ENCODE measurements at places on chromosomes 12 and 14. TPM values are rescaled to one million over a fixed set of nuclear protein-coding genes. Genes with fewer than 3 reads are reported as not detected.

GRCh38 chr12:27148791-27149190, 66.4 kb upstream of the C12orf71 start:
- no peaks in the 10 kb centered on the region for H3K27me3 ChIP-seq
- DNase-seq, result no peak
- no peaks in the 10 kb centered on the region for H3K36me3 ChIP-seq
- no peak overlapping the region for H3K4me3 ChIP-seq
- no peaks in the 10 kb centered on the region for H3K4me1 ChIP-seq
- no peak overlapping the region for H3K27ac ChIP-seq

FAIM2 gene
- 0.73 TPM for total RNA-seq

OR10AD1 gene
- not detected for total RNA-seq

- no peak overlapping the region for H3K4me3 ChIP-seq
- H3K27ac ChIP-seq, result no peak overlapping the region
- no peak for DNase-seq
- peaks cover 2% of the 10 kb centered on the region for H3K36me3 ChIP-seq
Observed at GRCh38 chr12:112962561-112962960, 15.8 kb upstream of the OAS2 start.

SLC38A2 gene
- total RNA-seq, result 199 TPM

GLS2 gene
- total RNA-seq, result 0.30 TPM

DNA sequence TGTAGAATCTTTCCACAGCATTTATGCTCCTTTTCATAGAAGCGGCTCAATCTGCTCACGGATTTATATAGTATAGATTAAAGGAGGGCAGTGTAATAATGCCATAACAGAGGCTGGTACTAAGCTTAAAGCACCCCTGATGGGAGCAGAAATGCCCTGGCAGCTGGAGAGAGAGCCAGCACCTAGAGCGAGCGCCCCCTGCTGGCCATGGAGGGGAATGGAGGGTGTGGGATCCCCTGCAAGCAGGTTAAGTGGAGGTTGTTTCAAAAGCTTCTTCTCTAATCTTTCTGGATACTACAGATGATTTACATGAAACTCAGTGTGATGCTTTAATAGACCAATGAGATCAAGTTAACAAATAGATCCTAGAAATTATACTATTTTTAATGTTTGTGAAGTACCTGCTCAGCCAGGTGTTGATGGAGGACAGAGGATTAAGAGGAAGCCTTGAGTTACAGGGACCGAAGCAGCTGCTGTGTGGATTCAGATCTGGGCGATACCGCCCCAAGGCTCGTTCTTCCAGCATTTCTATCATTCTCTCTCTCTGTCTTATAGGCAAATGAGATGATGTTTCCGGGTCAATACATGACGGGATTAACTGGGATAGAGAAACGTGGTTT, 1519.3 kb upstream of the TMEM132C start:
- no peaks in the 10 kb centered on the region for H3K36me3 ChIP-seq
- no peaks in the 10 kb centered on the region for H3K4me1 ChIP-seq

Data from neural crest cell (in vitro differentiated cells).